ENCODE measurements at places on chromosomes 5 and 9.

DNA sequence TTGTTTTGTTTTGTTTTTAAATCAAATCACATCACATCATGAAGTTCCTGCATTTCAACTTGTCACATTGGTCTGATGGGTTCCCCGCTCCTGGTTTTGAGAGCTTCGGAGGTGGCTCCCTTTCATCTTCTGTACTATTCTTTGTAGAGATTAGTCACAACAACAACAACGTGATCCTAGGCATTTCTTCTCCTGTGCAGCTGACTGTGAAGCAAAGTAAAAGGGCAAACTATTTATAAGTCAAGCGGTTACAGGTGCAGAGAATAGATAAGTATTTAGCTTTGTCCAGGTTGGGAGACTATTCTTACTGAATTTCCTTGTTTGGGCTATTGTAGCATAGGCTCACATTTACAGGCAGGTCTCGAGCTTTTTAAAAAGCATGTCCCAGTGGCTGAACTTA, 197.7 kb upstream of the CDKN2B start:
- DNase-seq: no peak

GRCh38 chr5:117417501-117417900, 842.9 kb upstream of the SEMA6A start:
- DNase-seq: no peak

DNA sequence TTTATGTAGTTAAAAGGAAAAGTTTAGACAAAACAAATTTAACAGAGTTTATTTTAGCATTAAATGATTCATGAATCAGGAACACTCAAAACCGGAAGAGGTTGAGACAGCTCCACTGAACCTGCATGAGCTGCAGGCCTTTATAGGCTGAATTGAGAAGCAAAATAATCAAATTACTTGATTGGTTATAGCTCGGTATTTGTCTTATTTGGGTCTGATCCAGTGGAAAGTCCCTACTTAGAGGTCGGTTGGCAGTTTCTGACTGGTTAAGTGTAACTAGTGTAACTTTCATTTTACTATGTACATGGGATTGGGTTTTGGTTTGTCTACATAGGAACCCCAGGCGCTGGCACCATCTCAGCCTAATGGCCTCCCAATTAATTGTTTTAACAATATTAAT, 74.1 kb upstream of the PIK3R1 start:
- DNase-seq: no peak

GRCh38 chr9:14213504-14213903, 100.4 kb downstream of the NFIB start:
- DNase-seq: no peak

GRCh38 chr5:65837139-65837538, 89.2 kb upstream of the ERBIN start:
- no peak for DNase-seq

DNA sequence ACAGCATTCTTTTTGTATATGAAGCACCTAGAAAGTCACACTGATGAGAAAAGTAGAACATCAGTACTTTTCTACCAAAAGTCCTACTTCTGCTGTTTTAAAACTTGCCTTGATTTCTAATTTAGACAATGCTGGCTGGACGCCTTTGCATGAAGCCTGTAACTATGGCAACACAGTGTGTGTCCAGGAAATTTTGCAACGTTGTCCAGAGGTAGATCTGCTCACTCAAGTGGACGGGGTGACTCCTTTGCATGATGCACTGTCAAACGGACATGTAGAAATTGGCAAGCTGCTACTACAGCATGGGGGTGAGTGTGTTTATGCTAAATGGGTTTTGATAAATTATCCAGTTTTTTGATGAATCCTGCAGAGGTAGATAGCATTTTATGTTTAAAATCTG, 73.5 kb downstream of the SLF1 start:
- DNase-seq: no peak

GRCh38 chr5:140084541-140084940, 29.4 kb upstream of the PURA start:
- DNase-seq: no peak

DNA sequence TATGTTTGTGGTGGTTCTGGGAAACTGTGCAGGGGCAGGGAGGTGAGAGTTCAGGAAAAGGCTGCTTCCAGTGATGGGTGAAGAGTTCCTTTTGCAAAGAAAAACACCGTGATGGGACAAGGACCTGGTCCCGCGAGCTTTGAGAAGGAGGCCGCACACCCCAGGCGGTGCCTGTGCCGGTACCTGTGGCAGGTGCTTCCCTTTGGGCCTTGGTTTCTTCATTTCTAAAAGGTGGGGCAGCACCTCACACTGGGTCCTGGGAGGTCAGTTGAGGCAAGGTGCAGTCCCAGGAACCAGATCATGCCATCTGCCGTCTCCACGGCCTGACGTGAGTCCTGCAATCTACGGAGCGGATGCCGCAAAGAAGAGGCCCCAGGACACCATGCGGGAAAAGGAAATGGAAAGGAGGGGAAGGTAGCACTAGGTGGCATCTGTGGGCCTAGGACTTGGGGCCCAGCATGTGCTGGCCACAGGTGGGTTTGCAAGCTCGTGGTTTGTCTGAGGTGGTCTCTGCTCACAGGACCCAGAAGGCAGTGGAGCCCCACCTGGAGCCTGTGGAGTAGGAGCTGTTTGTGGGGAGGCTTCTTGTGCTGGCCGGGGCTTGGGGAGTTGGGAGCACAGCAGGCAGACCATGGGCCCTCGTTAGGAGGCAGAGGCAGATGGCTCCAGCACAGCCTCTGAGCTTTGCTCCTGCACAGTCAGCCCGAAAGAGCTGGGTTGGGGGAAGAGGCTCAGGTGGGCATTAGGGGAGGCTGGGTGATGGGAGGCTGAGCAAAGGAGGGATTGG, 131.6 kb downstream of the CACNA1B start:
- DNase-seq: no peak

- no peak for DNase-seq
Observed at GRCh38 chr9:7137040-7137439, 379.3 kb downstream of the KDM4C start.

DNA sequence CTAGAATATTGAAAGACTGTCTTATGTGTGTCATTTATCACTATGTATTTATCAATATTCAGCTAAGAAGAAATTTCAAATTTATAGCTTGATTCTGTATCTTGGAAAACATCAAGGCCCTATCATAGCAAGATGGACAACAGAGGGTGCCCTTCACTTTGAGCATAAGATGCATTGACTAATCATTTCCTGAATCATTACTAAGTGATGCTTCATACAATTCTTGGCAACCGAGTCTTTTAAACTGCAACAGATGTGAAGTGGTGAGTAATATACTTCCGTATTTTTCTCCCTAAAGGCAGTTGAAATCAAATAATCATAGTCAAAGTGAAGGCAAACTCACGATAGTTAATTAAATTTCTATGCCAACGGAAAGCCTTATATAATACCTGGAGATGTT, 318.6 kb upstream of the RGMB start:
- DNase-seq: no peak

- no peak for DNase-seq
Observed at GRCh38 chr9:105127863-105128220, 116.6 kb upstream of the SLC44A1 start.

GRCh38 chr5:118989816-118990215, 1.5 kb upstream of the DTWD2 start:
- DNase-seq: no peak
